Bone marrow (tissue), 2 donors: ENCODE measurements at places on chromosomes 7 and 10.
A peak's percentile ranks its signal among the peaks of the same experiment; 100 is the strongest.

- no peak for DNase-seq
Observed at GRCh38 chr7:7772397-7772821, 54.0 kb upstream of the RPA3 start.

- DNase-seq, result no peak
Observed at GRCh38 chr7:42527004-42527403, 290.0 kb upstream of the GLI3 start.

DNA sequence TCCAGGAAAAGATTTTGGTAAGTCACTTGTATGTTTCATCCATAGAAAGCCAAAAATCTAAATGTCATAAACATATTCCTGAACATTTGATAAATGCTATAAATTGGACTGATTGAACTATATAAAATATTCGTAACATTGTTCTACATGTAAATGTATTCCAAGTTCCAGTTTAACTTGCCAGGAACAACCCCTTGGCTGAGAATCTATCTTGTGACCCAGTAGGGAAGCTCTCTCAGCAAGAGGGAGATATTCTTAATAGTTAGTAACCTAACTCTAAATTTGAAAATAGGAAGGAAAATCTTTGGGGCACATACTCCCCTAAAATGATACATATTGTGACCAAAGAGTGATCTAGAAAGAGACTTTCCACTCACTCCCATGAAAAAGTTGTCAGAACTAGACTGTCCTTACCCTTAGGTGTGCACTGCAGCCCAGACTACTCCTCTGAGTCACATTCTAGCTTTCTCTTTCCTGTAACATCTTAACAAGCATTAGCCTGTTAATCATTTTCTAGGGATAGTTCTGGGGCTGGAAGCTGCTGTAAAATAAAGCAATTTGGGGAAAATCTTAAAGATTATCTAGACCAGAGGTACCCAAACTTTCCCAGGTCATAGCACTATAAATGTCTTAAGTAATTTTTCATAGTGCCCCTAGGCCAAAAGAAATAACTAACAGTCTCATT lies 73.7 kb upstream of the SKAP2 start:
- DNase-seq, result no peak

- DNase-seq, result no peak
Observed at GRCh38 chr7:95718577-95719410, 53.6 kb upstream of the DYNC1I1 start.

- DNase-seq, result peak; percentile 84
Observed at GRCh38 chr7:17369691-17370426, 71.4 kb downstream of the AHR start.

DNA sequence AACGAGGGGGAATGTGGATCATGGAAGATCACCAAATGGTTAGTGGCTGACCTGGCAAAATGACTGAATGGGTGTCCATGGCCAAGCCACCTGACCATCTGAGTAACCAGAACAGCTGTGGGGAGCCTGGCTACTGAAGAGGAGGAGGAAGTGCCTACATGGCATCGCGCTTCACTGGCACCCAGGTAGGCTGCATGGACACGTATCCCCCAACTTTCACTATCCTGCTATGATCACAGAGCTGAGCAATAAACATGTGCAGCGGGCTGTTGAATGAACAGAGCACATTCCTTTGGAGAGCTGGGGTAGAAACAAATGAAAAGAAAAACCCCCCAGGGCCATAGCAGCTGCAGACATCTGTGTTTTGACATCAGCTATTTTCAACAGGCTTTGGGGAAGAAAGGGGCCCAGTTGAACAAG lies 6.5 kb downstream of the AKR1B1 start:
- DNase-seq, result no peak

GRCh38 chr7:19991936-19992335 lies 218.5 kb upstream of the TMEM196 start:
- no peak for DNase-seq

GRCh38 chr10:18721067-18721466 lies 61.8 kb downstream of the ARL5B start:
- DNase-seq, result no peak

DNA sequence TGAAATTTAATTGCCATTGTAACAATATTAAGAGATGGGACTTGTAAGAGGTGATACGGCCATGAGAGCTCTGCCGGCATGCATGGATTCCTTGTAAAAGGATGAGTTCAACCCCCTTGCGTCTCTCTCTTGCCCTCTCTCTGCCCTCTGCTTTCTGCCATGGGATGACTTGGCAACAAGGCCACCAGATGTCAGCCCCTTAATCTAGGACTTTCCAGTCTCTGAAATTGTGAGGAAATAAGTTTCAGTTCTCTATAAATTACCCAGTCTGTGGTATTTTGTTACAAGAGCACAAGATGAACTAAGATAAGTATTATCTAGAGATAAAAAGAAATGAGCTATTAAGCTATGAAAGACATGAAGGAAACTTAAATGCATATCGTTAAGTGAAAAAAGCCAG lies 145.7 kb upstream of the AHR start:
- DNase-seq, result peak; percentile 14

GRCh38 chr7:35037211-35037525 lies at the start of gene DPY19L1:
DPY19L1 (minus strand) TSS chr7:35037485; CDS start chr7:35037394, 91 bp downstream.
- DNase-seq, result no peak

- no peak for DNase-seq
Observed at GRCh38 chr7:14691034-14691433, 211.5 kb downstream of the DGKB start.

DNA sequence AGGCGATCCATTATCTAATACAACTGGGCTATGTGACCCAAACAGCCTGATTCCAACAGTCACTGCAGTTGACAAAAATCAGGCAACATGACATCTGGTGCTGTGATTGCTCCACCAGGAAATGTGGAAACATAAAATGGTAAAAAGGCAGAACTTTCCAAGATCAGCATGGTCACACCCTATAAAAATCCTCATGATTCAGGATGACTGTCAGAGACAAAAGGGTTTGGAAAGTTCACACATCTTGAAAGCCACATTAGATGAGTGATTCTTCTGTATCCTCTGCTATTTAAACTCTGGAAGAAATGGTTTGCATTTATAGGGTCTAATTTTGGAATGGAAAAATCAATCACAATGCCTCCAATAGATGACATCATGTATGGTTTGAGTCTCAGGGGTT lies 662.6 kb upstream of the IGFBP3 start:
- no peak for DNase-seq

- DNase-seq, result no peak
Observed at GRCh38 chr10:57218382-57218781, 857.3 kb upstream of the ZWINT start.

GRCh38 chr7:22723181-22723601 lies 3.8 kb upstream of the IL6 start:
- peak; percentile 21 for DNase-seq

DNA sequence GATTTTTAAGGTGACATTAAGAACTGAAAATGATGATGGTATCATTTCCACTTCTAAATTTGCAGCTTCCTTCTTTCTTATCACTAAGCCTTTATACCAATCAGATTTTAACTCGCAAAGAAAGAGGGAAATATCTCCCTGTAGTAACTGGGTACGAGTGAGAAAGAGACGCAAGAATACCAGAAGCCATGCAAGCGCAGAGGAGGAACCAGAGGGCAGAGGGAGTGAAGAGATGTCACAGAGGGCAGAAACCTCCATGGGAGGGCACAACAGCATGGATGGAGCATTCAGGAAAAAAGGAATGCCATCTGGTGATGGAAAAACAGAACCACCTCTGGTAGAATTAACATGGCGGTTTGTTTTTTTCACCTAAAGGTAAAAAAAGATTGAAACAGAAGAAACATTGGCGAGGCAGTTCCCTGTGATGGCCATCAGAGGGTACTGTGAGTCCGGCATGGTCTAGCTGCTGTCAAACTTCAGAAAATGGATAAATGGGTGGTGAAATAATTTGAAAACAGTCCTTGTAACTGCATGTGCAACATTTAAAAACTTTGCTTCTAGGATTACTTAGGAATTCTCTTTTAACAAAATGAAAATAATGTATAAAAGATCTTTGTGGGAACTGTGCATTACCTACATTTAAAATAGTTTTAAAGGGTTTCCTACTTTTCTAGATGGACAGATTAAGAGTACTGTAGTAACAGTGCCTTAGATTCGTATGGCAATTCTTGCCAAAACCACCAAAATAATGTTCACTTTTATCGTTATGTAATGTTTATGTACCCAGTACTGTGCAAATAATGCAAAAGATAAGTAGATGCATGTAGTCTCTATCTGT lies 91.8 kb downstream of the ARHGAP12 start:
- no peak for DNase-seq
